SK-MEL-5 (cell line): ENCODE measurements at places on chromosomes 12 and 14.
A peak's percentile ranks its signal among the peaks of the same experiment; 100 is the strongest.

DNA sequence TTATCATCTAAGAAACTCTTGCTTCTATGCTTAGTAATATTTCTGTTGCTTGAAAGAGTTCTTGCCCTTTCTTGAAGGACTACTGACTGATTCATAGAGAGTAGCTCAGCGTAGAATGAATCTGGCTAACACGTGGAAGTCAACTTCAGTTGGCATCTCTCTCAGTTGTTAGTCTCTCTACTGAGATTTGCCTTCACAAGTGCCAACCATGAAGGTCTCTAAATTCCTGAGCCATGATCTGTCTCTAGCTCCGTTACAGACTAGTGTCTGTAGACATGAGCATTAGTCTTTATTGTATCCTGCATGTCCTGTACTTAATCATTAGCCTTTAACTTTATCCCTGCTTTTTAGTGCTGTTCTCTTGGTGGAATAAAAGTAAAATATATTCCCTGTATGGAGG lies 19.1 kb upstream of the ALX1 start:
- DNase-seq: no peak

DNA sequence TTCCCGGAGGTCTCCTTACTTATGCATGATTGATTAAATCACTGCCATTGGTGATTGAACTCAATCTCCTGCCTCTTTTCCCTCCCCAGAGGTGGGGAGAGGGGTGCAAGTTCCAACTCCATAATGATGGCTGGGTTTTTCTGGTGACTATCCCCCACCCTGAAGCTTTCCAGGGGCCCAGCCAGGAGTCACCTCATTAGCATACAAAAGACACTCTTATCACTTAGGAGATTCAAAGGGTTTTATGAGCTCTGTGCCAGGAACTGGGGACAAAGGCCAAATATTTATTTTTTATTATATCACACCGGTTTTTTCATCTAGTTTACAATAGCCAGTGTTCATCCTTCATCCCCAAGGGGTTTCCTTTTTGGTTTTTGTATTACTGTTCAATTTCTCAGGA lies 300.7 kb downstream of the ETNK1 start:
- no peak for DNase-seq

DNA sequence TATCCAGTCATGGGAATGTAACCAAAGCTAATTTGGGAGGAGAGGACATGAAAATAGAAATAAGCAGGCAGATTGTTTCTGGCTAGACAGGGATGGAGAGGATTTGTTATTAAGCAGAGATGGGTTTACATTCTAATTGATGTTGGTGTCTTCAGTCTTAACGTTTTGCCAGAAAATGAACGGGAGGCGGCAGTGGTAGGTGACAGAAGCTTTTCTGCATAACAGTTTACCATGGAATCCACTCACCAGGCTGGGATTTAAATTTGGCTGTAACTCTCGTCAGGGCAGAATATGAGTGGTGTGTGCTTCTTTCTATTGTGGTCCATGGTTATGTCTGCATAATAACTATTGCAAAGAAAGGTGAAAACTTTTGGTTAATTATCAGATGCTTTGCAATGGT lies 50.2 kb upstream of the OTX2 start:
- DNase-seq: no peak

- no peak for DNase-seq
Observed at GRCh38 chr14:50928002-50928635, 16.2 kb downstream of the PYGL start.

DNA sequence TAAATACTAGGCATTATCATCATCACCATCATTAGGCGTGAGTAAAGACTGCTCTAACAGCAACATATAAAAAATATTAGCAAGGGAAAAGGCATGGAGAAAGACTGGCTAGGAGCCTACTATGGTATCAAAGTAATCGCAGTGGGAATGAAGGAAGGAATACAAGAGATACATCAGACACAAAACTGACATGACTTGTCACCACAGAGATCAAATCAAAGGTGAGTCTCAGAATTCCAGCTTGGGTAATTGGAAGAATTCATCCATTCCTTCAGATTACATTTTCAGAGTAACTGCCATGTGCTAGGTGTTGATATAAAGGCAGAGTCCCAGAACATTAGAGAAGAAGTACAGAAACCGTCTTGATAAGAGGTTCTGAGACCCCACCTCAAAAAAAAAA lies 10.2 kb downstream of the ZBTB25 start:
- DNase-seq: no peak

- DNase-seq: no peak
Observed at GRCh38 chr12:112347581-112347982, 34.6 kb downstream of the HECTD4 start.

DNA sequence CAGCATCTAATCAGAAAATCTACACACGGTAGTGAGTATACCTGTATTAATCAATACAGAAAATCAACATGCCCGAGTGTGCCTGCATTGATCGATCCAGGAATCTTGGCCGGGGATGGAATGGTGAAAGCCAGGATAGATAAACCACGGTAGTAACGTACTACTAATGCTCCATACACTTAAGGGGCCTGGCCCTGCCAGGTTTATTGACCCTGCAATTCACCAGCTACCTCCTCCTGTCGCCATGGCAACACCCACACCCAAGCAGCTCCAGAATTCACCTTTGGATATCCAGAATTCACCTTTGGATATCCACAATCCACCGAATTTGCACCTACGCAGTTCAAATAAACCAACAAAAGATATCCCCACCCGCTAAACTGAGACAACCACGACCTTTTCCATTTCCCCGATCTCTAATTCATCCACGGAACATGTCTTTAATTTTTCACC lies 14.8 kb upstream of the CALM1 start:
- no peak for DNase-seq

DNA sequence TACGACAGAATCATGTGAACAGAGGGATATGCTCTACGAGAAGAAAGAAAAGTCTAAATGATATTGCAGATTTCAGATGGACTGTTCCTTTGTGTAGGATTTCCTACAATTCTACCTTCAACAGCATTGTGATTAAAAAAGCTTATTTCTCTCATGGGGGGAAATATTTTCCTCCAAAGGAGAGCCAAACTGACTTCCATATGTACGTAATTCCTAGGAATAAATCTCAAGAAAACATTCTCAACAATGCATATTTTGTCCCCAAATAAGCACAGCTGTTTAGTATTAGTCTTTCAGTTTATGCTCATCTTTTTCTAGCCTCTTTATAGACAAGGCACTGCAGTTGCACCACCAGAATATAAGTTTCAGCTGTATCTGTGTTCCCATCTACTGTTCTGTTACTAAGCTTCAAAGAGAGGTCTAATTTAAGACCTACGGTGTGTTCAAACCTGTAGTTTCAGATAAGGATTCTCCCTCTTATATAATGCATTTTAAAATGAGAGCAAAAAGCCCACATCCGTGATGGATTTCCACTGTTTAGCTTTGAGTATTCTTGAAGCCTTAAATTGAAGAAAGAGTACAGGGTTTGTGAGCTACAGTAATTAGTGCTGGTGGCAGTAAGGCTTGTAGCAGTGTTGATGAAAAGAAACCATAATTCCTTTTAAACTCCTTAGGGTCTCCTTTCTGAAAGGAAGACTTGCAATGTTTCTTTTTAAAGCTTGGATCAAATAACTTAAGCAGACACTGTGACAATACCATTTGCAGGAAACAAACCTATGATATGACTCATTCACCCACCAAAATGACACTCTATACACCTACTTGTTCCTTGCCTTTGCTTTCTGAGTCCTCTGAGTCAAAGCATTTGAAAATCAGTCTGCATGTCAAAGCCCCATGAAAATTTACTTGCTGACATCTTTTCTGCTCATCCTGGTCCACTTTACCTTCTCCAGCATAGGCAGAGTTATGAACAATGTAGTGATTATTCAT lies 754.1 kb downstream of the NOVA1 start:
- no peak for DNase-seq

GRCh38 chr14:89667983-89668382 lies 250.9 kb upstream of the FOXN3 start:
- no peak for DNase-seq

GRCh38 chr12:48875944-48876515 lies 10.4 kb upstream of the RND1 start:
- DNase-seq: no peak

- no peak for DNase-seq
Observed at GRCh38 chr14:71021347-71022011, 114.2 kb downstream of the PCNX1 start.

GRCh38 chr12:12810553-12811021 lies 2.6 kb upstream of the DDX47 start:
- DNase-seq: no peak

DNA sequence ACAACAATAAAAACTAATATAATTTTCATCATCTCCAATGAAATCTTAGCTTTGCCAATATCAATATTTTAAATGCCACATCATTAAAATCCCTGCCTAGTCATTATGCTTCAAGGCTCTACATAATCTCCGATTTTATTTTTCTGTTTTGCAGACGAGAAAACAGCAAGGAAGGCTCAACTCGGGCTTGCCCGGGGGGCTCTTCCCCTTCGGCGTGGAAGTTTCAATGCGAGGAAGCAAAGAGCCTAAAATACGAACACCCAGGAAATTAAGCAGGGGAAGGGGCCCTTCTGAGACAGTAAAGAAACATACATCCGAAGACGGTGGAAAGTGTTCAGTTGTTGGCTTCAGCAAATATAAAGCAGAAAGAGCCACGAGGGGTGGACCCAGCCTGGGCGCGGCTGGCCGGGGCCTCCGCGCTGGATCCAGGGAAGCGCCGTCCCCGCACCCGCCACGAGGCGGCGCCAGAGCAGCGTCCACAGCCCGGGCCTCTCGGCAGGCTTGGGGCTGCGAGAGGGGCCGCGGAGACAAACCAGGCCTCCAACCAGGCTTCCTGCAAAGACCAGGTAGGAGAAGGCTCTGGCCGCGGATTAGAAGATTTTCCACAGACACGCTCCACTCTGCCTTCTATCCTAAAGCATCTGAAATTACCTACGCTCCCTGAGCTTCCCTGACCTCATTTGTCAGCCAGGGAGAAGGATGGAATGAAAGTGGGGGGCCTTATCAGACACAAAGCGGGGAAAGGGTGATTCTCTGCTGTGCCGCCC lies 77.2 kb downstream of the SERPINA3 start:
- DNase-seq: peak; percentile 64

DNA sequence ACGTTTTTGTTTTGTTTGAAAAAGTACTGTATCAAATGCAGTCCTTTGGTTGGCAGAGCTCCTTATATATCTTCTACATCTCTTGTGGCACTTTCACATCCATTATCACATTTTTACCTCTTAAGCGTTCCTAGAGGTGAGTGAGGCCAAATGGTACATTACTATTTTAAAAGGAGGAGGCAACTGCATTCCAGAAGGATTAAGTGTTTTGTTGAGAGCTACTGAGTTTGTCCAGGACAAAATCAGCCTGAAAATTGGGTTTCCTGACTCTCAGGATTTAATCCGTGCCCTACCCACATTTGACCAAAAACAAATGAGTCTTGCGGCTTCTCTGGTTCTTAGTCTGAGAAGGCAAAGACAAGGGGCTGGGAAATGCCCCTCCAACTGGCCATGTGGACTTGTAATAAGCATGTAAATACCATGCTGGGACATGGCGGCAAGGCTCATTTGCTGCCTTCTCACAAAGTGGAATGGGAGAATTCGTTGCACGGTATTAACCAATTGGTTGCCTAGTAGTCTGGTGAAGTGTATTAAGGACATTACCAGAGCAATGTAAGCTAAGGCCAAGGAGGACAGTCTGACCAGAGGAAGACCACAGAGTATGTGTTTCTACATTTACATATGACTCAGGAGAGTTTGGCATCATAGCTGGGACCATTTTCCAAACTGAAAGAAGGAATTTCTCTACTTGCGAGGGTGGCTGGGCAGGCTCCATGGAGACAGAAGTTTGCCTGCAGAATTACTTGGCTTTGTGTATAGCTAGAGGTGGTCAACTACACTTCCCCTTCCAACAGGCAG lies 175.8 kb upstream of the PLXNC1 start:
- DNase-seq: no peak

DNA sequence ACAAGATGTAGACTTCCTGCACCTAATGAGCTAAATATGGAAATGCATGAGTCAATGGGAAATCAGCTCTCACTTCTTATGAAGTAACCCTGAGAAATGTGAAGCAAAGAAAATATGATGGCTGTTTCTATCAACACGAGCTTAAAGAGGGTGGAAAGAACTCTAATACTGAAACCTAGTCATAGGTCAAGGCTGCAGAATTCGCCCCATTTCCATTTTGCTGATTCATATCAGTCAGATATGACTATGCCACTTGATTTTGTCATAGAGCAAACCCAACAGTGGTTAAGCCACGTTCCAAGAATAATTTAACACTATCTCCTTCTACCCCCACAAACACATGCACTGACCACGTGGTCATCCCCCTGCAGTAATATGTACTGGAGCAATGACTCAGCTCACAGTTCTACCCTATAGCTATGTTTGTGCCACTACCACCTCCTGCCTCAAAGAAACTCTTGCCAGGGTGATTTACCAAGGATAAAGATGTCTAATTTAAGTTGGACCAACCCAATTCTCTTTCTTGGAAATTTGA lies 157.5 kb downstream of the TMTC3 start:
- DNase-seq: peak; percentile 48

GRCh38 chr14:68574906-68575305 lies 218.0 kb downstream of the ZFP36L1 start:
- no peak for DNase-seq

DNA sequence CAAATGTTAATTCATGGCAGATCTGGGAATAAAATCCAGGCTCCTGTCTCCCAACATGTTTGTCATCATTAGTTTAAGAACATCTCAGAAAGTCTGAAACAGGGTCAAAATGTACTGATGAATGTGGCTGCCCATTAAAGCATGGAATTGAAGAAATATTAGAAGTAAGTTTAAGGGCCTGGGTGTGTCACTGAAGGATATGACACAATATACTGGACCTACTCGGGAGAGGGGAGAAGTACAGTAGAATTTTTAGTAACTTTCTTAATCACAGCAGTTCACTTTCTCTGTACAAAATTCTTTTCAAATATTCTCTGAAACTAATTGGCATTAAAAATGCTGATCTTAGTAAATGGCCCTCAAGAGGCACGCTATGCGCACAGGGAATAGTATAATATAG lies 185.5 kb downstream of the ETV6 start:
- no peak for DNase-seq

DNA sequence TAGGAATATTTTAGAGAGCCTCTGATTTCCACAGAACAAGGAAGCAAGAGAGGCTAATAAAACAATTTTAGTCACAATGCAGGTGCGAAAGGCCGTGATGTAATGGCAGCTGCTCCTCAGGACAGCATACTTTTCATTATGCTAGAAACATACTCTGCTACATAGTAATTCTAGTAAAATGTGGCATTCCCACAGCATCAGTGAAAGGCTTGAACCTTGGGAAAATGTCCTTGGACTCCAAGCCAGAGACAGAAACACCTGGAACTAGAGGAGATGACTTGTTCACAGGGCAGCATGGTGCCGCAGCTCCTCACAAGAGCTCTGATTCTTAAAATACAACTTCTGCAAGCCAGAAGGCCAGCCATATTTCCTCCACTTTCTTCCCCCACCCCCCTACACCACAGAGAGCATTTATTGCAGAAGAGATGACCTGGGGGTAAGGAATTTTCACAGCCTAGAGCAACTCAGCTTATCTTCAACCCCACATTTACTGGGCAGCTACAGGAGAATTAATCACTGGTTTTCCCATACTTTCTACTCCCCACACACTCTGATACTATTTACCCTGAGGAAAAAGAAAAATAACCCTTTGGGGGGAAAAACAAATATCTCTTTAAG lies 15.8 kb downstream of the ABCC9 start:
- no peak for DNase-seq
